ENCODE measurements at places on chromosomes 11 and 22.
A peak's percentile ranks its signal among the peaks of the same experiment; 100 is the strongest.

DNA sequence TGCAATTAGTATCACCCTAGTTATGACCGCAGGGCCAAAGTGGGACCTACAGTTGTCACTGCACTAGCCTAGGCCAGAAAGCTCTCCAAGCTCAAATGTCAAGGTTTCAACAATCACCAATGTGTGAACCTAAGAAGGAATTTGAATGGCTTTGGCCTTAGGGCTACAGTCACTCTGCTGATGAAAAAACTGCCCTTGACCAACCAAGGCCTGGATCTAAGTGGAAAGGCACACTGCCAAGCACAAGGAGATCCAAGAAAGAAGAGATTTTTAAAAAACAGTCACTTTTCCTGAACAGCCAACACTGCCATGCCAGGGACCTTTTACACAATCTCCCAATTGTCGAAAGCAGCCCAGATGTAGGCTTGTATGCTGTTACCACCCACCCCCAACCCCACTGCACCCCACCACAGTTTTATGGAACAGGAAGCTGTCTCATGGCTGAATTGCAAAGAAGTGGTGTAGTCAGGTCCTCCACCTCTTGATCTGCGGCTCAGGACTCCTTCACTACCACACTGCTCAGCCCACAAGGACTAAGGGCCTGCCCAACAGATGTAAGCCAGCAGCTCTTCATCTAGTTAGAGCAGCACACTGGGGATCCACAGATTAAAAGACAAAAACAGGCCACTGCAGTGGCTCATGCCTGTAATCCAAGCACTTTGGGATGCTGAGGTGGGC lies 32.9 kb downstream of the SMCO4 start:
- DNase-seq: no peak

DNA sequence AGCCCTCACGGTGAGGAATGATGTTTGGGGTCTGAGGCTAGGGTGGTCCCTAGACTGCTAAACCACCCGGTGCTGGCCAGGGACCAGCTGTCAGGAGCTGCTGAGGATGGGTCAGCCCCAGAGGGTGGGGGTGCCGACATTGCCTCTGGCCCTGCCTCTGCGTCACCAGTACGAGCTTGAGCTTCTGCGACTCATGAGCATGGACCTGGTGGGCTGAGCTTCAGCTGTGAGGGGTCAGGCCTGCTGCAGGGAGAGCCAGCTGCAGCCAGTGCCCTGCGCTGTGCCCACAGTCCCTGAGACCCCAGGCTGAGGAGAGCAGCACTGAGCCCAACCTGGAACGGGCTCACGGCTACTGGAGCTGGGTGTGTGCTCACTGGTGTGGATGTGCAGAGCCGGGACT lies 7.0 kb downstream of the DERL3 start:
- no peak for DNase-seq

GRCh38 chr11:101444164-101444563 lies 139.6 kb downstream of the TRPC6 start:
- no peak for DNase-seq

- no peak for DNase-seq
These were observed 12.3 kb downstream of the PAX6 start for GRCh38 chr11:31798554-31799434.

DNA sequence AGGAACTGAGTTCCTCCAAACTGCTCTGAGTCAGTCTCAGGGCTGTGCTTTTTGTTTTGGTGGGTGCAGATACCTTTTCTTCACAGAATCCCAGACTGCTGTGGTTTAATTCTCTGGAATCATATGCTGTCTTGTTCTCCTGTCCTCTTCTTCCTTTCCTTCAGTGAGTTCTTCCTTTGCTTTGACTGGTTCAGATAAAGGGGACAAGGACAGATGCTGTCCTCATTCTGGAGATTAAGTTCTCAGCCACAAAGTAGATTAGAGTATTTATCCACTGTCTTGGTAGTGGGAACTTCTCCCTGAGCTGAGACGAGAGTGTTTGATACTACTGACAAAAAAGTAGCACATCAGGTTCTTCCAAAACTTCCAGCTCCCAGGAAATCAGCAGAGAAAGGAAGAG lies 13.3 kb downstream of the ZDHHC5 start:
- no peak for DNase-seq

GRCh38 chr11:128608746-128609407 lies 21.5 kb upstream of the ETS1 start:
- DNase-seq: no peak

- DNase-seq: no peak
These were observed 77.5 kb upstream of the PHOX2A start for GRCh38 chr11:72321381-72321996.

GRCh38 chr11:116962108-116962507 lies 124.7 kb upstream of the APOA1 start:
- no peak for DNase-seq

- no peak for DNase-seq
These were observed 50.9 kb upstream of the NFRKB start for GRCh38 chr11:129946256-129946655.

DNA sequence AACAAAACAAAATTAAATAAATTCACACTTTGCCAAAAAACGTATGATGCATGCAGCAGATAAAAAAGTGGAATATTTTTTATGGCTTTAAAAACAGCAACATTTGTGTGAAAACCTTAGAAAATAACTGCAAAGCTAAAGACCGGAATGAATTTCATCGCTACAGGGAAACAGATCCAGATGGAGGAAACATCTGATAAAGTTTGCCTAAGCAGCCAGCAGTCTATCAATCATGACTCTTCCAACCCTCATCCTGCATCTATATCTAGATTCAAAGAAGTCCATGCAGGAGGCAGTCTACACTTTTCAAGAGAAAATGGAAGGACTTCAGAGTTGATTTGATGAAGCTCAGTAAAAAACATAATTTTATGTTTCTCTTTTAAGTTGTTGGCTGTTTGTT lies 126.8 kb downstream of the SWAP70 start:
- no peak for DNase-seq

- DNase-seq: no peak
These were observed 390.6 kb downstream of the SOX6 start for GRCh38 chr11:15965562-15966250.

DNA sequence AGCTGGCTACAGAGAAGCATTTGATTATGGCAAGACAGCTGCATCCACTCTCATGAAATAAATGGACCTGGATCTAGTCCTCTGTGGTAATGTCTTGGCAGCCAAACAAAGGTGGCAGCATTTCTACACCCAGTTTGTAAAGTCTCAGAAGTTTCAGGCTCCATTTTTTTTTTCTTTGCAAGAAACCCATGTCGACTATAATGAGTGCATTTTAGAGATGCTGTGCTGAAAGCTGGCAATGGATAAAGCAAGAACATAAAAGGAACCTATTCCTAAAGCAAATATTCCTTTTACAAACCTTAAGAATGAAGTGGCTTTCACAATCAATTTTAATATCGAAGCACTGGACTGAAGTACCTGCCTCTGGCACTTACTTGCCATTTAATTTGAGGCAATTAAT lies 33.5 kb downstream of the THAP12 start:
- DNase-seq: no peak

- no peak for DNase-seq
These were observed 5.3 kb downstream of the RIN1 start for GRCh38 chr11:66330931-66331330.

DNA sequence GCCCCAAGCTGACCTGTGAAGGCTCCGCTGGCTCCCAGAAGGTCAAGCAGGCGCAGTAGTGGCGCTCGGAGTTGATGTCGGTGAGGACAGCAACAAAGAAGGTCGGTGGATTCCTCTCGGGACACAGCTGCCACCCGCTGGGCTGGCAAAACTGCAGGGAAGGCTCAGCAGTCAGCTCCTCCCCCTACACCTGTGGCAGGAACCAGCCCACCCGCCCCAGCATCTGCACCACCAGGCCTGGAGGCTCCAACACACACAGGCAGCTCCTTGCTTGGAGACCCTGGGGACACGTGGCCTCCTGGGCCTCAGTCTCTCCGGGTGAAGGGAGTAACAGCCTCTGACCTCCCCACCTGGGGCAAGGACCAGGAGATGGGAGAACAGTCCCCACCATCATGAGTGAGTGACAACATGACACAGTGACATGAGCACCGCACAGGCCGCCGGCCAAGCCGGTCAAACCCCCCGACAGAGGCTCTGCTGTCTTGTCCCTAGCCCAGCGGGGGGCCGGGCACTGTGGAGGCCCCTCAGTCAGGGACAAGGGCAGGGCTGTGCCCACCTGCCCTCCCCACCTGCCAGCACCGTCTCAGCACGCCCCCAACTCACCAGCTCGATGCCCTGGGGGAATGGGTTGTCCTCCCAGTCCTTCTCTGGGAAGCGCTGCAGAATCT lies 6.9 kb downstream of the SBF1 start:
- no peak for DNase-seq

GRCh38 chr11:10602366-10602765 lies 33.9 kb upstream of the LYVE1 start:
- no peak for DNase-seq

GRCh38 chr11:5608808-5609207 lies 12.4 kb downstream of the TRIM6 start:
- no peak for DNase-seq

- no peak for DNase-seq
These were observed 11.8 kb downstream of the LTBP3 start for GRCh38 chr11:65546217-65546958.

GRCh38 chr11:85665733-85666132 lies 804 bp upstream of the CREBZF start:
- no peak for DNase-seq

DNA sequence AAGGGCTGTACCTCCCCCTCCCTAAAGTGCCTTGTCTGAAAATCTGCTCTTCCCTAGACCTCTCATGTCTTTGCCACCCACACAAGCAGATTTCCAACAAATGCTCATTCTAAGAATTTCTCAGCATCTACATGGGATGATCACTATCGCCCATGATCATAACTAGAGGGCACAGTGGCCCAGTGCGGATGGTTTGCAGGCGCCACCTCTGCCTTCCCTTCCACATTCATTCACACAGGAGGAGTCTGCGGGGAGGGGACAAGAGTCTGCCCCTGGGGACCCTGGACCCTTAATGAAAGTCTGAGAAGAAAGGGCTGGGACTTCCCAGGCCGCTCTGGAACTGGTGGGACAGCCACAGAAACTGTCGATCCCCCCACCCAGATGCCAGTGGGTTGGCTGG lies 28.9 kb downstream of the KCTD17 start:
- DNase-seq: no peak

DNA sequence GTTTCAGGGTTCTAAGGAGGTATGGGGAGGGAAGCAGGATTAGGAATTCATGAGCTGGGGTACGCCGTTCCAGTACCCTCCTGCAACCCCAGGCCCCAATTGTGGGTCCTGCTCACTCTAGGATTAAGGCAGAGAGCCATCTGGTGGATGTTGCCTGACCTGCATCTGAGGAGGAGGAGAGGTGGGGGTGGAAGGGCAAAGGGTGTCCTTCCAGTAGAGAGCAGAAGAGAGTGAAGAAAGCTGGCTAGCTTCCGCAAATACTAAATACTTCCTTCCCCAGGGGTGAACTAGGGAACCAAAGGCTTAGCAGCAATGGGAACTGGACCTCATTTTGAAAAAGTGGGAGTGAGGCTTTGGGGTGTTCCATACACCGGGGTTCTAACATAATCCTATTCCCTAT lies 10.6 kb downstream of the LRRC51 start:
- DNase-seq: peak; percentile 42

- no peak for DNase-seq
These were observed 621 bp downstream of the KCNC1 start for GRCh38 chr11:17734986-17735817.

- DNase-seq: no peak
These were observed 45.8 kb upstream of the FIBIN start for GRCh38 chr11:26947904-26948639.

DNA sequence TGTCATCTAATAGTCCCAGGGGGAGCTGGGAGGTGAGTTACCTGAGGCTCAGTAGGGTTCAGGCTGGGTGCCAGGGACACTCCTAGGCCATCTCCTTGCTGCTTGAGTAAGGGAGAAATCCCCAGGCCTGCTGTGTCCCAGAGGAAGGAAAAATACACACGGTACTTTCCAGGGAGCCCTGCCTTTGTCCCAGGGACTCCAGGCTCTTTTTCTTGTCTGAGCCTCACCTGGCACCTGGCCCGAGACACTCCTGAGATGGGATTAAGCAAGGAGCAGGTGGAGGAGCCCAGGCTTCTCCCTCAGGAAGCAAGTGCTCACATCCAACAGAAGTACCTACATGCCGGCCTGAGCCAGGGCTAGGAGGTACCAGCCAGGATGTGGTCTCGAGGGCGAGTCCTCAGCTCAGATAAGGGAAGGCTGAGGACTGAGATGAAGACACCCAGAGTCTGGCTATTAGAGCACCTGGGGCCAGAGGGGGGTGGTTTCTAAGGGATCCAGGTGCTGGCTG lies 899 bp upstream of the KLHDC7B start:
- DNase-seq: no peak

DNA sequence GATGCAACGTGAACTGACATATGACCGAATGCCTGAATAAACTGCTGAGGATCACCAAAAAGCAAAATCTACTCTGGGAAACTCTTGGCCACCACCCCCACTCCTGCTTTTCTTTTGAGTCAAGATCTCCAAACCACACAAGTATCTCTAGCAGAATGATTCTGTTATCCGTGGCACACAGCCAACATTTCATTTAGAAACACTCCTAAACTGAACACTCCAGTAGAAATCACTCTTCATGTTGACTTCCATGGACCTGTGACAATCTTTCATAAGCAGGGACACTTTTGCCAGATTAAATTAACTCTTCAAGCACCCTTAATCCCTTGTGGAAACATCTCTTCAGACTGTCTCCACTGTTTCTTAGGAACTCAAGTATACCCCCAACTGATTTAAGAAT lies 44.4 kb downstream of the VSIG10L2 start:
- no peak for DNase-seq

- no peak for DNase-seq
These were observed 53.7 kb upstream of the NECTIN1 start for GRCh38 chr11:119782739-119783072.

- no peak for DNase-seq
These were observed 31.7 kb upstream of the KRTAP5-6 start for GRCh38 chr11:1665313-1665712.

DNA sequence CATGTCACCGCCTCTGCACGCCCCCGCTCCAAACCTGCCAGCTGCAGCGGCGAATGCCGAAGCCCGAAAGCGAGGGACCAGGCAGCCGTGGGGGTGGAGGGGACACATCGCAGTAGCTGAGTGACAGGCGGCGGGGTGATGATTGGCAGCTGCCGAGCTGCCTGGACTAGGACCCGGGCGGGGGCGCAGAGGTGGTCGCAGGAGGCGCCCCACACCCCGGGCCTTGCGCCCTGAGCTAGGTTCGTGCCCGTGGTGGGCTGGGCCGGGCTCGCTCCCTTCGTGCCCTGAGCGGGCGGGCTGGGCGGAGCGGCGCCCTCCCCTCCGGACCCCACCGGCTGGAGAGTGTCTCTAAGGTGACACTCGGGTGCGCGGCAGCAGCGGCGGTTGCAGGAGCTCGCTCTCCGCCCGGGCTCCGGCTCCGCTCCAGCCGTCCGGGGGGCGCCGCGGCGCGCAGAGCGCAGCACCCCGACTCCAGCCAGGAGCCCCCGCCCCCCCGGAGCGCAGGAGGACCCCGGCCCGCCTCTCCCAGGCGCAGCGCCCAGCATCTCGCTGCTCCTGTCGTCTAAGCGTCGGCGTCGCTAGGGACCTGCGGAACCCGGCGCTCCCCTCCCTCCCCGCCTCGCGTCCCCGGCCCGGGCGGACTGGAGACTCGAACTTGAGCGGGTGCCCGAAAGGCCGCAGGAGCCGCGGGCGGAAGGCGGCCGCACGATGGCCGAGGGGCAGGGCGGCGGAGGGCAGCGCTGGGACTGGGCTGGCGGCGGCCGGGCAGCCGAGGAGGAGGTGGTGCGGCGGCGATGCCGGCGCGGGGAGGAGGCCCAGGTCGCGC lies 14.5 kb upstream of the DGKZ start:
- DNase-seq: no peak

Measured in SIG-M5 (cell line).